ENCODE measurements at places on chromosomes 7 and 10. TPM values are rescaled to one million over a fixed set of nuclear protein-coding genes. Genes with fewer than 3 reads are reported as not detected.
A peak's percentile ranks its signal among the peaks of the same experiment; 100 is the strongest.

DNA sequence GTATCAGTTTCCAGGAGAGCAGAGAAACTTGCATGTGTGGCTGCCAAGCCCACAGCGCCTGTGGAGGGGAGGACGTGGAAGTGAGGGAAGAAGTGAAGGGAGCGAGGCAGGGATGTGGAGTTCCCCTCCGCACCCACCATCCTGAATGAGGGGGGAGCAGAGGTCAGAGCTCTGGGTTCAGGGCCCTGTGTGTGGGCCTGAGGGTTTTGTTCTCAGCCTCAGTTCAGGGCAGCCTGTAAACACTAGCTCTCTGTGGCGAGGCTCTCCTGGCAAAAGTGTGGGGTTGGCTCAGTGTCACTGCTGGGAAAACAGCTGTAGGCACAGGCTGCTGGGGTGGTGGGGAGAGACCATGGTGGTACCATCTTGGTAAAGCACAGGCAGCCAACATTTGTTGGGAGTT lies 108.4 kb downstream of the C10orf105 start:
- H3K4me3 ChIP-seq: no peak overlapping the region
- no peaks in the 10 kb centered on the region for H3K27me3 ChIP-seq
- no peak overlapping the region for H3K27ac ChIP-seq
- no peaks in the 10 kb centered on the region for H3K36me3 ChIP-seq
- DNase-seq: no peak
- peaks cover 22% of the 10 kb centered on the region for H3K4me1 ChIP-seq

DNA sequence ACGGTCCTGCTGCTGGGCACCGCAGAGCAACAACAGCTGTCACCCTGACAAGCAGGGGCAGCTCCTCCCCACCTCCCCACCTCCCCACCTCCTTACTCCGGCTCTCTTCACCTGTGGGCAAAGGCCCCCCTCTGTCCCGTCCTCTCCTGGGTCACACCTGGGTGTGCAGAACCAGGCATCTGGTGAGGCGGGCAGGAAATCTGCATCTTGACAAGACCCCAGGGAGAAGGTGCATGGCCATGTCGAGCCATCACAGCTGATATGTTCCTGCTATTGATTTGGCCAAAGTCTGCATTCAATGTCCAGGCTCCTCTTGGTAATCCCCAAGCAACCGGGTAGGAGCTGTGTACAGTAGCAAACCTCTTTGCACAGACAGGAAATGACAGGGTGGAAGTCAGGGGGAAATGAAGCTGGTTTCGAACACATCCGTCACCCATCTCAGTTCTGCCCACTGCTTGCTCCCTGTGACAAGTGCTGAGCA lies 554.2 kb downstream of the DNAJB6 start:
- DNase-seq: no peak
- H3K27ac ChIP-seq: no peak overlapping the region
- peaks cover 4% of the 10 kb centered on the region for H3K27me3 ChIP-seq
- no peaks in the 10 kb centered on the region for H3K4me1 ChIP-seq
- H3K36me3 ChIP-seq: no peaks in the 10 kb centered on the region

DNA sequence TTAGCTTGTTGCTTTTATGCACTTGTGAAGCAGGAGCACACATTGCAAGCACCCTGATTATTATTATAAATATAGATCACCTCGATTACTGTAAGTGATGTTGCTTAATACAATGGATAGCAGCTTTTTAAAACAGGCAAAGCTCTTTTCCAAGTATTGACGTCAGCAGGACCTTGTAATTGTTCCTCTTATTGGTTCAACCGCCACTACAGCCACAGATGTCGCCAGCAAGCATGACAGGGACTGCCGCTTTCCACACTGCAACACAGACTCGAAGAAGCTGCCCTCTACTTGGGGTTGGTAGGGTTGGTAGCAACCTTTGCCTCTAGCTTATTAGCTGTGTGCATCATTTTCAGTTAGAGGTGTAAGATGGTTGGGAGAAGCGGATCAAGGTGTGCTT lies 167.6 kb downstream of the ZNF365 start:
- H3K27ac ChIP-seq: peak overlapping the region; percentile 72
- no peaks in the 10 kb centered on the region for H3K36me3 ChIP-seq
- H3K27me3 ChIP-seq: no peaks in the 10 kb centered on the region
- H3K4me1 ChIP-seq: peaks cover 12% of the 10 kb centered on the region
- H3K4me3 ChIP-seq: no peak overlapping the region

The SEPTIN14 gene
- not detected for total RNA-seq

The CFAP58 gene
- total RNA-seq: 2.6 TPM

DNA sequence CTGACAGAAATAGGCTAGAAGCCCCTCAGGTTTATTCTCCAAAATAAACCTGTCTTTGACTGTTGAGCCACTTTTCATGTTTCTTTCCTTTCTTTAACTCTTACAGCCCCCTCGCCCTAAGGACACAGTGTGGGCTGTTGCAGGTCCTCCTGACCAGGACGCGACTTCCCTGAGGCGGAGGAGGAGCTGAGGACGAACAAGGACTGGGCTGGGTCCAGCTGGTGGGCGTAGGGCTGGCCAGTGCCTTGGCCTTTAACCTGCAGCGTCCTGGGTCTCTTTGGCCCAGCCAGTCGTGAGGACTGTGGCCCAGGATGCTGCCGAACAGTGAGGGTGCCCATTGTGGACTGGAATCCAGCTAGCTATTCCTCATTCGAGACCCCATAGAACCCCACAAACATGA lies 13.4 kb upstream of the BMS1 start:
- peaks cover 8% of the 10 kb centered on the region for H3K27me3 ChIP-seq
- no peak overlapping the region for H3K4me3 ChIP-seq
- H3K4me1 ChIP-seq: no peaks in the 10 kb centered on the region
- no peaks in the 10 kb centered on the region for H3K36me3 ChIP-seq

The ASZ1 gene
- not detected for total RNA-seq

DNA sequence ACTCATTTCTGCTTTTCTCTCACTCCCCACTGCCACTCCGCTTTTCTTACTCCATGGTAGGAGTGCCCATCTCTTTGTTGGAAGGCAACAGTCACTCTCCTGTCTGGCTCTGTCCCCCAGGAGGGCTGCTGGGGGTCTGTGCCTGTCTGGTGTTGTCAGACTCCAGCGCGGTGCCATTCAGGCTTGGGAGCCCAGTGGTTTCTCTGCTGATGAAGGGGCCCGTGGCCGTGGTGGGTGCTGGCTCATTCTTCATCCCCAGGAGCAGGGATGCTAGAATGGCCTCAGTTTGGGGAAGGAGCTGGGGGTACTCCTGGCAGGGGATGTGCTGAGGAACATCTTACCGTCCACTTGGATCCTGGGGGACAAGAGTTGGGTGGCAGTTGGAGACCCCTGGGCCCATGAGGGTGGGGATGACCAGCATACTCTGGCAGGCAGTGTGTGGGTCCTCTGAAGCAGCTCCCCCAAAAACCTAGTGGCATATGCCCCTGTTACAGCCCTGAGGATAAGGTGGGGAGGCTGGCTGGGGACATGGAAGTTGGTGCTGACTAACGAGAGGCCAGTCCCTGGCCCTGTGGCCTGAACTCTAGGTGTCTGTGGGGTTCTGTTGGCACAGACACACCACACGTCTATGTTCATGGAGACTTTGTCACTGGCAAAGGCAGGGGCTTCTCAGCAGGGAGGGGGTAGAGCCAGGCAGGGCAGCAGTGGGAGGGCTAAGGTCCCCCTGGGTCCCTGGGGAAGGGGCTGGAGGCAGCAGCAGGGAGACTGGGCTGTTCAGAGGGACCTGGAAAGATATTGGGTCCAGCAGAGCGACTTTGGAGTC lies 102.8 kb upstream of the RET start:
- H3K27me3 ChIP-seq: peaks cover 17% of the 10 kb centered on the region
- H3K27ac ChIP-seq: no peak overlapping the region
- no peak for DNase-seq
- no peaks in the 10 kb centered on the region for H3K4me1 ChIP-seq
- no peak overlapping the region for H3K4me3 ChIP-seq

The PAX4 gene
- total RNA-seq: not detected

- no peaks in the 10 kb centered on the region for H3K27me3 ChIP-seq
- peaks cover 17% of the 10 kb centered on the region for H3K4me1 ChIP-seq
- no peak overlapping the region for H3K4me3 ChIP-seq
- no peak overlapping the region for H3K27ac ChIP-seq
- no peaks in the 10 kb centered on the region for H3K36me3 ChIP-seq
- DNase-seq: no peak
Measured at GRCh38 chr7:33089142-33089541, 20.1 kb downstream of the RP9 start.

- no peaks in the 10 kb centered on the region for H3K4me1 ChIP-seq
- peaks cover 93% of the 10 kb centered on the region for H3K36me3 ChIP-seq
- H3K4me3 ChIP-seq: no peak overlapping the region
- no peaks in the 10 kb centered on the region for H3K27me3 ChIP-seq
- no peak overlapping the region for H3K27ac ChIP-seq
Measured at GRCh38 chr10:27540672-27541071, 36.6 kb downstream of the RAB18 start.

DNA sequence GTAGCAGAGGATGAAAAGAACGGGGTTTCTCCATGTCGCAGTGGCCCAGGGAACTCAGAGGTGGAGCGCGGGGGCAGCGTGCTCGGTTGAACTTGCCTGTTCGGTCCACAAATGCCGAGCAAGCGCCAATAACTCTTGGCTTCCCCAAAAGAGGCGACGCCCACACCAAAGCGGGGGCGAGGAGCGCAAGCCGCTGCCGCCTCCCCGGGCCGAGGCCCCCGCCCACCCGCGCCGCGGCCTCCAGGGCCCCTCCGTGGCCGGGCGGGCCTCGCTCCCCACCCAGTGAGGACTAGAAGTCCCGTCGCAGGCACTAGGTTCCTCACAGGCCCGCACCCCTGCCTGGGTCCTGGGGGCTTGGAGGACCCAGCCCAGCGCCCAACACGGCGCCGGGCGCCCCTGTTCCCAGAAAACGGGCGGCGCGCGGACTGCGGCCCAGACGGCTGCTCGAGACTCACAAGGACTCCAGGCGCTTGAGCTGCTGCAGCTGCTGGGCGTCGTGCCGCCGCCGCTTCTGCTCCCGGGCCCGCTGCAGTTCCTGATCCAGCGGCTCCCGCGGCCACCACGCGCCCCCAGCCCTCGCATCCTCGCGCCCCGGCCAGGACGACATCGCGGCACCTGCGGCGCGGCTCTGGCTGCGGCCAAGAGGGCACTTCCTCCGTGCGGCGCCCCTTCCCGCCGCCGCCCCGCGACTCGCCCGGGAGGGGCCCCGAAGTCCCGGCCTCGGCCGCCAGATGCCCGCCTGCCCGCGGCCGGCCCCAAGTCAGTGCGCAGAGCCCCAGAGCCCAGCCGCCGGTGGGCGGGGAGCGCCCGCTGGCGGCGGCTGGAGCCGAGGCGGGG lies 14.6 kb upstream of the FKBP9 start:
- H3K4me1 ChIP-seq: peaks cover 47% of the 10 kb centered on the region
- peak overlapping the region; percentile 95 for H3K4me3 ChIP-seq
- peak overlapping the region; percentile 99 for H3K27ac ChIP-seq
- H3K36me3 ChIP-seq: no peaks in the 10 kb centered on the region

- DNase-seq: no peak
- H3K36me3 ChIP-seq: no peaks in the 10 kb centered on the region
- no peaks in the 10 kb centered on the region for H3K27me3 ChIP-seq
Measured at GRCh38 chr7:94228678-94229077, 166.0 kb upstream of the COL1A2 start.

The MAT1A gene
- total RNA-seq: 0.26 TPM

DNA sequence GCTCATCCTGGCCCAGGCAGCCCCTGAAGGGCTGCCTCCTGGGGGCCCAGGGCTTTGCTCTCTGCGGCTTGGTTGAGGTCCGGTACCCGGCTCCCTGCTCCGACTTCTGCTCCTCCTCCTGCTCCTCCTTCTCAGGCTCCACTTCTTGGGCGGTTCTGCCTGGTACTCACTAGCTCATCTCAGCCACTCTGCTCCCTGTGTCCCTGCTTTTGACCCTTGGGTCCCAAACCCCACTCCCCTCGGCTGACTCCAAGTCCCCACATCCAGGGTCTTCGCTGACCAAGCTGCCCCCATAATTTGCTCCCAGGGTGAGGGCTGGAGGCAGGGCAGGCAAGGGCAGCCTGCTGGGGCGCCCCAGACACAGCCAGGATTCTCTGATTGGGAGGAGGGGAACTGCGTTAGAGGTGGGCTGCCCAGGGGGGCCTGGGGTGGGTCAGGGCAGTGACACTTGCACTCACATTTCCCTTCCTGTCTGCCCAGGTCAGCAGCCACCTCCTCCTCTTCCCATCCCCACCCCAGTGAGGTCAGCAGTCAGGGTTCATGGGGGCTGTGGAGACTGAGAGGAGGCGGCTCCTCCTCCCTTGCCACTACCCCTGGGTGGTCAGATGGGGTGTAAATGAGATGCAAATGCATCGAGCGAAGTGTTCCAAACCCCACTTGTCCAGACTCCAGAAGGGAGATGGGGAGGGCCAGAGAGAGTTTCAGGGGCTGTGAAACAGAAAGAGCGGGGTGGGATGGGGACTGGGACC lies 2.2 kb downstream of the SMARCD3 start:
- peak overlapping the region; percentile 98 for H3K27ac ChIP-seq
- H3K4me1 ChIP-seq: peaks cover 83% of the 10 kb centered on the region
- peaks cover 18% of the 10 kb centered on the region for H3K36me3 ChIP-seq
- DNase-seq: no peak
- peaks cover 16% of the 10 kb centered on the region for H3K27me3 ChIP-seq
- H3K4me3 ChIP-seq: peak overlapping the region; percentile 39

GRCh38 chr10:24618401-24618800 lies 105.3 kb downstream of the ARHGAP21 start:
- DNase-seq: no peak
- H3K36me3 ChIP-seq: peaks cover 60% of the 10 kb centered on the region
- H3K27me3 ChIP-seq: no peaks in the 10 kb centered on the region
- no peak overlapping the region for H3K4me3 ChIP-seq
- peaks cover 15% of the 10 kb centered on the region for H3K4me1 ChIP-seq
- H3K27ac ChIP-seq: no peak overlapping the region

GRCh38 chr10:126140746-126141273 lies 244.4 kb downstream of the FANK1 start:
- no peak overlapping the region for H3K4me3 ChIP-seq

DNA sequence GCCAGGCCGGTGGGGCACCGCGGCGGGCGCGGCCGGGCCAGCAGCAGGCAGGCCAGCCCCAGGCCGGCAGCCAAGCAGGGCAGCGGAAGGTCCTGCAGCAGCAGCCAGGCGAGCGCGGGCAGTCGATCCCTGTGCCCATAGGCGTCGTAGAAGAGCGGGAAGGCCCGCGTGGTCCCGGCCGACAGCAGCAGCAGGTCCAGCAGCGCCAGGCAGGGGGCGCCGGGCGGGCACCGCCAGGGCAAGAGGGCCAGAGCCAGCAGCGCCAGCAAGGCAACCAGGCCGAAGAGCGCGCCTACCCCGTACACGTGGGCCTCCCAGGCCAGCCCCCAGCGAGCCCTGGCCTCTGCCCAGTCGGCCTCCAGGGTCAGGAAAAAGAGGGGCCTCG lies 8.4 kb upstream of the RBM28 start:
- peaks cover 31% of the 10 kb centered on the region for H3K27me3 ChIP-seq
- H3K36me3 ChIP-seq: no peaks in the 10 kb centered on the region
- DNase-seq: peak; percentile 30
- peaks cover 12% of the 10 kb centered on the region for H3K4me1 ChIP-seq
- H3K4me3 ChIP-seq: peak overlapping the region; percentile 20

The CHST3 gene
- 24.2 TPM for total RNA-seq

The KCND2 gene
- total RNA-seq: 0.54 TPM

The SP4 gene
- 7.3 TPM for total RNA-seq

DNA sequence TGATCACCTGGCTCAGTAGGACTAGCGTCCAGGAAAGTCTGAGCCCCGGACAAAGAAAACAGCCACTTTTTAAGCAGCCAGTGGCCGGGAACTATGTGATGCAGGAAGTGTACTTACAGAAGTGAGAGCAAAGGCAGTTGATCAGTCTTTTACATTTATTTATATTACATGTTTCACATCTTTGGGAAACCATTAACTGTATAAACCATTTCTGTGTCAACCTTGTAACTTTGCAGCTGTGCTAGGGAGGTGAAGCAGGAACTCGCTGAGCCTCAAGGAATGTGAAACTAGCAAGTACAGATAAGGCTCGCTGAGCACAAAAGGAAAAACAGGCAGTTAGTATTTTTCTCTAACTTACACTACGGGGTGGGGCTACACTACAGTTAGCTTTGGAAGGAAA lies 39.9 kb upstream of the HECW1 start:
- peaks cover 4% of the 10 kb centered on the region for H3K27me3 ChIP-seq
- DNase-seq: no peak
- H3K4me1 ChIP-seq: no peaks in the 10 kb centered on the region
- H3K36me3 ChIP-seq: no peaks in the 10 kb centered on the region

Measured in heart right ventricle (tissue), 16 donors.